ENCODE measurements at places on chromosomes 12 and 14.

DNA sequence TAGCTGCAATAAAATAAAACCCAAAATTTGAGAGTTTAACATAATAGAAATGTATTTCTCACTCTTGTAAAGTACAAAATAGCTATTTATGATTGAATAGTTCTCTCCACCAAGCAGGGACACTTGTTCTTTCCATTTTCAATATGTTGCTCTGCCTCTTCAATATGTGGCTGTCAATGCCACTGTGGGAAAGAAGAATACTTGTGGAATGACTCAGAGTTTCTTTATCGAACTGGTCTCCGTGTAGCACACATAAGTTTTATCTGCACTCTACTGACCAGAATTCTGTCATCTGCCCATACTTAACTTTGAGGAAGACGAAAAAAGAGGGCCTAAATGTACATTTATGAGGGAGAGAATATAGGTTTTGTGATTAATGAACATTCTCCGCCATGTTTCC is 256.9 kb downstream of the ATXN7L3B start:
- no peak for DNase-seq

GRCh38 chr12:93550748-93551611 is 21.5 kb upstream of the SOCS2 start:
- DNase-seq, result no peak

DNA sequence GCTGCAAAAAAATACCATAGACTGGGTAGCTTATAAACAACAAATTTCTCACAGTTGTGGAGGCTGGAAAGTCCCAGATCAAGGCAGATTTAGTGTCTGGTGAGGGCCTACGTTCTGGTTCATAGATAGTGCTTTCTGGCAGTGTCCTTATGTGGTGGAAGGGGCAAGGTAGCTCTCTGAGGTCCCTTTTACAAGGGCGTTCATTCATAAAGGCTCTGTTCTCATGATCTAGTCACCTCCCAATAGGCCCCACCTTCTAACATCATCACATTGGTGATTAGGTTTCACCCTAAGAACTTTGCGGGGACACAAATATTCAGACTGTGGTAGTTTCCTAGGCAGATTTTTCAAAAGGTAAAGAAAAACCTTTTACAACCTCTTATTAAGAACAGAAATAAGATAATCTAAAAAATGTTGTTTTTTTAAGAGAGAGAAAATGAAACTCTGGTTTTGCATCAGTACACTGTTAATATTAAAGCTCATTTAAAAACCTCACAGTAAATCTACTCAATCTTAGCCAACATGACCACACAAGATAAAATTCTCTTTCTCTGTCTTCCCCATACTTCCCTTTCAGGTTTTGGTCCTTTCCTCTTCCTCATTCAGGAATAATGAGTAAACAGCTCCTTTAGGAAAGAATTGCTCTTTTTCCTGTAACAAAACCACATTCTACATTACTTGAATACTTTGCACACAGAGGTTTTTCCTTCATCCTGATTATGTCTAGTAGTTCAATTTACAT is 117.5 kb downstream of the UNC79 start:
- no peak for DNase-seq

DNA sequence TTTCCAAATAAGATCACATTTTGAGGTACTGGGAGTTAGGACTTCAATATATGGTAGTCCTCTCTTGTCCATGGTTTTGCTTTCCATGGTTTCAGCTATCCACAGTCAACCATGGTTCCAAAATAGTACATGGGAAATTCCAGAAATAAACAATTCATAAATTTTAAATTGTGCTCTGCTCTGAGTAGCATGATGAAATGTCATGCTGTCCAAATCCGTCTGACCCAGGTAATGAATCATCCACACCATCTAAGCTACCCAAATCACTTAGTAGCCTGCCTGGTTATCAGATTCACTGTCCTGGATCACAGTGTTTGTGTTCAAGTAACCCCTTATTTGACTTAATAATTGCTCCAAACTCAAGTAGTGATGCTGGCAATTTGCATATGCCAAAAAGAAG is 197.9 kb downstream of the TMTC3 start:
- no peak for DNase-seq

- no peak for DNase-seq
Measured at GRCh38 chr12:79911889-79912656, 22.8 kb downstream of the PPP1R12A start.

GRCh38 chr12:109540526-109541412 is 32.5 kb downstream of the MMAB start:
- DNase-seq, result no peak

DNA sequence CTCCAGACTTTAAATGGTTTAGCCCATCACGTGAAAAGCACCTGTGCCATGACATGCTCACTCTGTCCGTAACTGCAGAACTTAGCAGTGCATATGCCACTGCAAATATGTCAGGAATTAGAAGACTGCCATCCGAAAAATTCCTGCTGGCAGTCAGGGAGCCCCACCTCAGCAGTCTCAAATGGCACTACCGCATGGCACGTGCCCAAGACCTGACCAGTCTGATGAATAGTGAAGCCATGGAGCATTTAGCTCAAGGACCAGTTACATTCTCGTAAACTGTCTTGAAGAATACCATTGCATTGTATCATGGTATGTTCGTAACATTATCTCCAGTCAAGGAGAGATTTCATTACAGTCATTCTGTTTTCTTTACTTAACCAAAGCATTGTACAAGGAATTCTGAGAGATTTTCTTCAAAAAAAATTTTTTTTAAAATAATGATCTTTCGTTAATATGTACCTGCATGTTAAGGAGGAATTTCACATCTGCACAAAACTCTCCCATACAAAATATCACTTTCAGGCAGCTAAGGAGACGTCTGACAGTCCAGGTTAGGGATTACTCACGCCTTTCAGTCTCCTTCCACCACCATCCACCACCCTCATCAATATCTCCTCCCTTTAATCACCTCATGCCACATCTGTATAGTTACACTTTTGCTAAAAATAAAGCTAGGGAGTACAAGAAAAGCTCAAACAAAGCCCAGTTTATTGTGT is 138.5 kb downstream of the ANO2 start:
- no peak for DNase-seq

- no peak for DNase-seq
Measured at GRCh38 chr14:76781648-76782051, 20.4 kb downstream of the VASH1 start.

- no peak for DNase-seq
Measured at GRCh38 chr14:62431496-62431895, 613.8 kb downstream of the KCNH5 start.

GRCh38 chr12:24200010-24200409 is 250.5 kb upstream of the SOX5 start:
- DNase-seq, result no peak
